ENCODE measurements at places on chromosomes 4 and X.

GRCh38 chrX:132187451-132187850 lies 31.8 kb downstream of the RAP2C start:
- no peak for DNase-seq

GRCh38 chr4:14719053-14719452 lies 283.2 kb upstream of the CPEB2 start:
- DNase-seq: no peak

- DNase-seq: no peak
Measured at GRCh38 chrX:124902953-124903352, 416.7 kb upstream of the TEX13C start.

- no peak for DNase-seq
Measured at GRCh38 chrX:37425370-37425769, 76.2 kb downstream of the PRRG1 start.

DNA sequence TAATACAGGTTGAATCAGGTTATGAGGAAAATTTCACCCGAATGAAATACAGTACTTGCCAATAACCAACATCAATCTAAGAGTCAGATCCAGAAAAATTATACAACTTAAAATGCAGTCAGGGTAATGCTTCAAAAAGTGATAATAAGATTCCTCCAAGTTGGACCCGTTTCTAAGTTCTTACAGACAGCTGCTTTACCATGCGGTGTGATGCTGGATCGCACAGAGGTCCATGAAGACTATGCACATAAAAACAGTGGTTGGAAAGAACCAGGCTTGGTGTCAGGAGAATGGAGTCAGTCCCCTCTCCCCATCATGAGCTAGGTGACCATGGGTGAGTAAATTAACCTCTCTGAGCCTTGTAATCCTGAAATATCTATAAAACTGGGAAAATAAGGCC lies 261.3 kb downstream of the QDPR start:
- DNase-seq: no peak

- no peak for DNase-seq
Measured at GRCh38 chr4:133149364-133149695, 236 bp downstream of the PCDH10 start.

- no peak for DNase-seq
Measured at GRCh38 chr4:140808256-140808655, 52.1 kb upstream of the TBC1D9 start.

- peak; percentile 59 for DNase-seq
Measured at GRCh38 chrX:16695079-16695676, 17.3 kb downstream of the CTPS2 start.

DNA sequence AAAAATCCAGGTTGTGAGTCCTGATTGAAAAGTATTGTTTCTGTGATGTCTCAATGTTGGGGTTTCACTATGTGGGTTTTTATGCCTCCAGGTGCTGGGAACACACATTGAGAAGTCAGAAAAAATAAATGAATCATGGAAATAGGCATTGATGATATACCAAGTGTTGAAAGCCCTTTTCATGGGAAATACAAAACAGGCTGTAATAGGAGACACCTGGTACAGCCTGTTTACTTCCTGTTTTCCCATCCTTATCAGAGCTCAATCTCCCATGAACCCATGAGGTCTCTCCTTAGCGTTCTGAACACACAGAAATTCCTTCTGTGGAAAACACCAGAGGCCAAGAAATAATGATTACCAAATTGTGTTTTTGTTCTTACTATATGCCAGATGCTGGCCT lies 106.3 kb upstream of the BOD1L1 start:
- DNase-seq: no peak

- DNase-seq: no peak
Measured at GRCh38 chr4:169861593-169861992, 103.8 kb upstream of the HPF1 start.

GRCh38 chr4:3290476-3290875 lies 2.3 kb upstream of the RGS12 start:
- DNase-seq: no peak

GRCh38 chrX:19019996-19020395 lies 36.1 kb upstream of the PHKA2 start:
- DNase-seq: no peak

DNA sequence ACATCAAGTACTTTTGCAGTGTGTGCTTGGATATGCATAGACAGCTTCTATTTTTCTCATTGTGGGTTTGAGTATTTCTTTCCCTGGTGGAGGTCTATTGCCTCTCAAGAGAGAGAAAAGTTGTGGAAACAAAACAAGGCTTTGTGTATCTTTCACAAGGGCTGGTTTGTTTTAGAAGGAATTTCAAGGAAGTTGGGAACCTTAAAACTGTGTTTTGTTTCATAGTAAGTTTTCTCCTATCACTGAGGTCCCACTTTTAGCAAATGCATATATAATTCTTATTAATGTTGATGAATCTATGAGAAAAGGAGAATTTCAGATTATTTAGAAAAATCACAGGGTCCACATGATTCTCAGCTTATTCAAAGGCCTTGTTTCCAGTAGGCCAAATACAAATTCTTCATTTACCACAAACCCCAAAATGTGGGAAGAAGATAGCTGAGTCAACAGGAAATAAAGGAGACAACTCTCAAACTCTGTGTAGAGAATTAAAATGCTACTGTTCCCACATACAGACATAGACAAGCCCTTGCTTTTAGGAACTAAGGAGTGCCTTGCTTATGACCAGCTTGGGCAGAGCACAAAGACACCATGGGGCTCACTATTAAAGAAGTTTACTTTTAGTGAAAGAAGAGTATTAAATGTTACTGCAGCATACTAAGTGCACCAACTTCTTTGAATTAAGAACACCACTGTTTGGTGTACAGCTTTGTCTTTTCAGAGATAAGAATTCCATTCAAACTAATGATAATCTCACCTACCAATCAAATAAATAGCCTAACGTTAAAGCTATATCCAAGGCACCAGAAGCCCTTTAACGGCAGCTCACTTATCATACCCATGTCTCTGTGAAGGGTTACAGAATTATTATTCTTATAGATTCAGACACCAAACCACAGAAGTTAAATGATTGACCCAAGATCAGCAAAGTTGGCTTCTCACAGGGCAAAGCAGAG lies 177.4 kb upstream of the LEF1 start:
- DNase-seq: no peak

DNA sequence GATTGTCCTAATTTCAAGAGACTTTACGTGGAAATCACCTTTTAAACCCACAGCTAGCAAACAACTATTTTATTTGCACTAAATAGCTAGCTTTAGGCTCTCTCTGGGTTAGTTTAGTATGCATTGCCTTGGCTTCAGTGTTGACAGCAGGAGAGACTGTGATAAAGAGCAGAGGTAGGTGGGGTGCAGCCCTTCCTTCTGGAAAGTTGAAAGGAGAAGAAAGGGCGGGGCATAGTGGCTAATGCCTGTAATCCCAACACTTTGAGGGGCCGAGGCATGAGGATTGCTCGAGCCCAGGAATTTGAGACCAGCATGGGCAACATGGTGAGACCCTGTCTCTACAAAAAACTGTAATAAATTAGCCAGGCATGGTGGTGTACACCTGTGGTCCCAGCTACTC lies 29.0 kb upstream of the TMEM154 start:
- no peak for DNase-seq

GRCh38 chrX:45756557-45756956 lies 555.9 kb upstream of the DIPK2B start:
- no peak for DNase-seq

DNA sequence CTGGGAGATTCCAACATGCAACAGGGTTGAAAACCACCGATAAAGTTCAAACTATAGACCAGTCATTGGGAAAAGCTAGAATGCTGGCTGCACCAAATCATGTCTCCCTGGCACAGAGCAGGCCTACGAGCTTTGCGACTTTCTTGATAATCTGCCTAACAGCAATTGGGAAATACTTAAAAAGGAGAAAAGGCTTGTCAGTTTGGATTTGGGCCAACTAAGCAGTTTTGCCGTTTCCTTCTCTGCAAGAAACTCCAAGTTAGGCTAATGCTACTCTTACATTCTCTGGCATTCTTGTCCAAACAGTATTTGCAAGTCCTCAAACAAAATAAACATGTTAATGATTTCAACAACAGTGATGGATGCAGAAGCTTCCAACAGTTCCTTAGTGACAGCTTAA lies 87.9 kb downstream of the PDK3 start:
- no peak for DNase-seq

- DNase-seq: no peak
Measured at GRCh38 chr4:17812801-17813200, 2.0 kb downstream of the NCAPG start.

GRCh38 chr4:157096439-157096838 lies 20.5 kb downstream of the GLRB start:
- no peak for DNase-seq

GRCh38 chr4:96093057-96093456 lies 253.2 kb downstream of the PDHA2 start:
- DNase-seq: no peak

GRCh38 chr4:99826016-99826415 lies 9.4 kb downstream of the DAPP1 start:
- no peak for DNase-seq

GRCh38 chr4:84258905-84259830 lies 239.9 kb downstream of the NKX6-1 start:
- DNase-seq: no peak

- peak; percentile 25 for DNase-seq
Measured at GRCh38 chr4:55396308-55397125, 760 bp downstream of the TMEM165 start.

DNA sequence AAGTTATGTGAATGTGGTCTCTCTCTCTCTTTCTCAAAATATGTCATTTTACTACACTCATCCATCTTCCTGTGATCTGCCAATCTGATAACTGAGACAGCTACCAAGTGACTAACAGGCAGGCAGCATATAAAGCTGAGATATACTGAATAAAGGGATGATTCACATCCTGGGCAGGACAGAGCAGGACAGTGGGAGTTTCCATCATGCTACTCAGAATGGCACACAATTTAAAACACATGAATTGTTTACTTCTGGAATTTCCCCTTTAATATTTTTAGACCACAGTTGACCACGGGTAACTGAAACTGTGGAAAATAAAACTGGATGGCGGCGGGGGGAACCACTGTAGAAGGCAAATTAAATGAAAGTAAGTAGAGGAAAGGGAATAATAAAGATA lies 58.6 kb upstream of the DCTD start:
- DNase-seq: no peak

- no peak for DNase-seq
Measured at GRCh38 chrX:136354201-136354600, 53.4 kb downstream of the ADGRG4 start.

DNA sequence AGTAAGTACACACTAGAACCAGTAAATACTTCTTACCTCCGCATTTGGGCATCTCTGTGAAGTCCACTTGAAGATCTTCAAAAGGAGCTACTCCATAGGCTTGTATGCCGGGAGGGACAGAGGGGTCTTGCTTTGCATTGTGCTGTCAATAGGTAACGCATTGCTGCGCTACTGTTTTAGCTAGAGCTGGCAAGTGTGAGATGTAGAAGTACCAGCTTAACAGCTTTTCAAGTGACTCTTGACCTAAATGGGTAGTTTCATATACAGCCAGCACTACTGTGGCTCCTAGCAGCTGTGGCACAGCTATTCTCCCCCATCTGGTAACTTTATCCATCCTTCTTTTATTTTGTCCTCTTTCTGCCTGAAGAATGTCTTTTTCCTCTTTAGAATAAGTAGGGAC lies 205.3 kb upstream of the KLF8 start:
- no peak for DNase-seq

DNA sequence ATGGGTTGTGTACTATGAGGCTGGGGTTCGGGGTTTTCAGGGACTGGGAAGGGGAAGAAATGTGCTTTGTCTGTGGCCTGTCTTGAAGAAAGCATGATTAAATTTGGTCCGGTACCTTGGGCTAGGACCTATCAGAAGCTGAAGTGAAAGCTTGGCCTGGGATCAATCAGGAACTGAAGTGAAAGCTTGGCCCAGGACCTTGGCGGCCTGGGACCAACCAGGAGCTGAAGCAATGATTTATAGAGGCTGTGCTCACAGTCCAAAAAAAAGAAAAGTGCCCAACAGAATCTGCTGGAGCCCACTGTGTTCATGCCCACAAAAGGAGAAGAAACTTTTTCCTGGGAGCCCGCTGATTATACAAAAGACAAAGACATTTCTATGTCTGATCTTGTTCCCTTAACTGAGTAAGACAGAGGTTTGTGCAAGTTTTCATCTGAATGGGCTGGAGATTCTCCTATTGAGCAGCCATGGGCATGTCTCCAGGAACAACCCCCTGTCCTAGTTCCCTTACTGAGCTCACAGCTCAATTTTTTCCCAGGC lies 1427.9 kb downstream of the FAM133A start:
- no peak for DNase-seq

- no peak for DNase-seq
Measured at GRCh38 chr4:98092833-98093439, 50.3 kb downstream of the STPG2 start.

- no peak for DNase-seq
Measured at GRCh38 chr4:10673817-10674369, 10.7 kb downstream of the CLNK start.

GRCh38 chr4:187477224-187477623 lies 518.3 kb upstream of the ZFP42 start:
- DNase-seq: no peak

DNA sequence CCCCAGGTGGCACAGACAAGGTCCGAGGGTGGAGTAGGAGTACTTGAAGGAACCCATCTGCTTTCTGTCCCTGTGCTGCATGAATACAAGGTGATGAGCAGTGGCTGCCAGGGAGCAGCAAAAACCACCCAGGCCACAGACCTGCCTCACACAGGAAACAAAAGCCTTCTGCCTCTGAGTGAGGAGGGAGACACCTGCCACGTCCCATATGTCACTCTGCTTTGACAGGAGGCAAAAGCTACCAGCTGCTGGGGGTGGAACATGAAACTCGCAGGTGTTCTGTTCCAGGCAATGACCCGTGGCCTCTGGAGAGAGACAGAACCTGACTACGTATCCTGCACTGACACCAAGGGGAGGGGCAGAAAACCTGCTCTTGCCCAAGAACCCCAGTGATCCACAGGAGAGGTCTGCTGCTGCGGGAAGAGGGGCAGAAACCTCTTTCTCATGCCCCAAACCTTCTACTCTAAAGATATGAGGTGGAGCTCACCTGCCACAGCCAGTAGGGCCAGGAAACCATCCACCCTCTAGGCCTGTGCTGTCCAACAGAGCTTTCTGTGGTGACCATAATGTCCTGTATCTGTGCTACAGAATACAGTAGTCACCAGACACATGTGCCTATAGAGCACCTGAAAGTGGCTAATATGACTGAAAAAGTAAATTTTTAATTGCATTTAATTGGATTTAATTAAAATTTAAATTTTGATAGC lies 172.9 kb downstream of the PRDM5 start:
- no peak for DNase-seq

DNA sequence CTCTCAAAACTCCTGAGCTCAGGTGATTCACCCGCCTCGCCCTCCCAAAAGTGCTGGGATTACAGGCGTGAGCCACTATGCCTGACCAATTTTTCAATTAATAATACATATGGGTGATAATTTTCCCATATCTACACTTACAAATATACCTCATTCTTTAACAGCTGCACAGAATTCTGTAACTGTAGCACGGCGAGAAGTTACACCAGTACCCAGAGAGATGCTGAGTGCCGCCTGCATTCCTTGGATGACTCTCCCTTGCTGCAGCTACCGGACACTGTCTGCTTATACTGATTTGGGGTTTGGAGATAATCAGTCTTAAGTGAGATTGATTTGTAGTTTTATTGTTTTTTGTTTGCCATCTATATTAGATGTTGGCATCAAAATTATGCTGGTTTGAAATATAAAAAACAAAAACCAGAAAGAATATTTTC lies 5.8 kb downstream of the TIFA start:
- no peak for DNase-seq

GRCh38 chr4:5963611-5964010 lies 54.6 kb downstream of the C4orf50 start:
- no peak for DNase-seq

GRCh38 chr4:24210332-24210902 lies 320.6 kb upstream of the PPARGC1A start:
- no peak for DNase-seq

Measured in CD4-positive, alpha-beta T cell treated with Interleukin-17A for 1 hour (primary cell).